ENCODE measurements at places on chromosomes 11 and 22.

DNA sequence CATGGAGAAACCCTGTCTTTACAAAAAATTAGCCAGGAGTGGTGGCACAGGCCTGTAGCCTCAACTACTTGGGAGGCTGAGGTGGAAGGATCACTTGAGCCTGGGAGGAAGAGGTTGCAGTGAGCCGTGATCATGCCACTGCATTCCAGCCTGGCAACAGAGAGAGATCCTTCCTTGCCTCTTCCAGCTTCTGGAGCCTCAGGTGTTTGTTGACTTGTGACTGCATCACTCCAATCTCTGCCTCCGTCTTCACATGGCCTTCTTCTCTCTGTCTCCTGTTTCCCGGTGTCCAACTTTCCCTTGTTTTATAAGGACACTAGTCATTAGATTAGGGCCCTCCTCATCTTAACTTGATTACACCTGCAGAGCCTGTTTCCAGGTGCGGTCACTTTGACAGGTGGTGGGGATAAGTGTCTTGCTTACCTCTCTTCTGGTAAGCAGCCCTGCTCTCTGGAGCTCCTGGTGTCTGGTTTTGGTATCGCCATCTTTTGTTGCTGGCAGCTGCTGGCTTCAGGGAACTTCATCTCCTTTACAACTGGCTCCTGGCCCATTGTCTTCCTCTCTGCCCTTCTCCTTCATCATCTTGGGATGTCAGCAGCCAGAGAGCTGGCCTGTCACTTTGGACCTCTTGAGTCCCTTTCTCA is 8.2 kb upstream of the USP2 start:
- no peak for DNase-seq

- DNase-seq: no peak
Measured at GRCh38 chr22:46138058-46138797, 12.1 kb upstream of the PPARA start.

GRCh38 chr11:126723665-126724045 is 276.9 kb downstream of the KIRREL3 start:
- DNase-seq: no peak

GRCh38 chr11:106228996-106229395 is 151.5 kb downstream of the AASDHPPT start:
- DNase-seq: no peak

- peak; percentile 48 for DNase-seq
Measured at GRCh38 chr11:77884186-77884828, 63.4 kb downstream of the AAMDC start.

GRCh38 chr22:29607426-29607825 is 4.0 kb downstream of the NF2 start:
- no peak for DNase-seq

Data from AG04450 (cell line).